Jurkat, Clone E6-1 (cell line): ENCODE measurements at places on chromosomes 13 and 19.
A peak's percentile ranks its signal among the peaks of the same experiment; 100 is the strongest.

DNA sequence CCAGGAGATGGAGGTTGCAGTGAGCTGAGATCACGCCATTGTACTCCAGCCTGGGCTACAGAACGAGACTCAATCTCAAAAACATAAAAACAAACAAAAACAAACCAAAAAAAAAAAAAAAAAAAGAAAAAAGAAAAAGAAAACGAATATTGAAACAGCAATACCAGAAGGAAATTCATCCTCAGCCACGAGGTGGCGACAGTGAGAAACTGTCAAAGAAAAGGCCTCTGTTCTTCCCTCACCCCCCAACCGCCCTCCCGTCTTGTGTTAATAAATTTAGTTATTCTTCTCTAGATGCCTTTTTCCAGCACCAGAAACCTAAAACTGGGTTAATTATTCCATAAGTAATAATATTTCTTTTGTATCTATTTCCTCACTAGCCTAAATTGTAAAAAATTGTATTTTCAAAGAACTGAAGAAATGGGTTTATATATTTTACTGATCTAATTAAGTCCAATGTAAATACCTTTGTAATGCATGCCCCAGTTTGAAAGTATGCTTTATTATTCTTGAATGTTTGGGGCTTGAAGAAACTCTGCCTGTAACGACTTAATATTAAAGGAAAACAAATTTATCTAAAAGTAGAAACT, 38.6 kb downstream of the LIG4 start:
- DNase-seq: peak; percentile 44

DNA sequence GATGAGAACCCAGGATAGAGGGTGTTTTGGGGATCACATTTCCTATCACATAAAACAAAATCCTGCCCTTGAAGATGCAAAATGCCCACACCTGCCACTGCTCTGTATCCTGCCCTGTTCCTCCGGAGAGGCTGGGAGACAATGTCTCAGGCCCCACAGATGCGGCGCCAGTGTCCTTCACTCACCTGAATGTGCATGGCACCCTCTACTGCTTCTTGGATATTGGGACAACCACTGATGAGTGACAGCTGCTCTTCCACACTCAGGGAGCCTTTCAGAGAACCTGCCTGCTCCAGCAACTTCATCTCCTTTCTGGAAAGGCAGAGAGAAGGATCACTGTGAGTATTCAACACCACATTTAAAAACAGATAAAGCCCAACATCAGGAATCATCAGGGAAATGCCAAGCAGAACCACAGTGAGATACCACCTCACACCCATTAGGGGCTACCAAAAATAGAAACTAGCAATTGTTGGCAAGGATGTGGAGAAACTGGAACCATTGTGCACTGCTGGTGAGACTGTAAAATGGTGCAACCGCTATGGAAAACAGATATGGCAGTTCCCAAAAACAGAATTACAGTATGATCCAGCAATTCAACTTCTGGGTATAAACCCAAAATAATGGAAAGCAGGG, 36.4 kb downstream of the CRYL1 start:
- no peak for DNase-seq

DNA sequence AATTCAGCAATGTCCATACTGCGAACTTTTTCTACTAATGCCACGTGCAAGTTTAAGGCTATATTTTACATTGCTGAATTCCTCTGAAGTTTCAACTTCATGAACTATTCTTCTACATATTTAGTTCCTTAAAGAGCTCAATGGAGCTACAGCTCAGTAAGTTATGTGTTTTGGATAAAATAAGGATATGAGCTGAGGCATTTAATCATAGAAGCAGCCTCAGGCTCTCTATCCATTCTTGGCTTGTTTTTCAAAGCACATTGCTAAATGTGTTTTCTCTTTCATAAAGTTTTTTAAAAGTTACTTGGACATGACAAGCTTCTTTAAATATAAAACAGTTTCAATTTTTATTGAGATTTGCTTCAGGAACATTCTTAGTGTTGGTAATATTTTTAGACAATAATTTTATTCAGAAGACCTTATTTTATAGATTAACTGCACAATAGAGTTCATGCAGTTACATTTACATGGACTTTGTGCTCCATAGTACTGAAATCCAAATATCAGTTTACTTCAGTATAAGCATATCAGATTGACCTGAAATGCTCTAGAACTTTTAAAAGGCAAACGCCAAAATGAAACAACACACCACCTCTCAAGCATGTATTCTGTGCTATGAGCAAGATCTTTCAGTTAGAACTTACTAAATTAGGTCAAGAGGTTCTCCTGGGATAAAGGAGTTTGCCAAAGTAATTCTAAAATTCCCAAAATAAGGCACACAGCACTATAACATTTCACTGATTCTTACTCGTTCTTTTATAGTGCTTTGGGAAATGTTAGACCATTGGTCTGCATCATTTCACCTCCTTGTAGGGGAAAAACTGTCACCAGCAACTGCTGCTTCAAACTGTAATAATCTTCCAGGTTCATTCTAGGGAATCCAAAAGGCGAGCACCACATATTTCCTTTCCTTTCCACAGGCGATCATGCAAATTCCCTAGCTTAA, 275.5 kb downstream of the ENOX1 start:
- DNase-seq: no peak

- no peak for DNase-seq
Measured at GRCh38 chr13:111341886-111342285, 21.4 kb downstream of the TEX29 start.

DNA sequence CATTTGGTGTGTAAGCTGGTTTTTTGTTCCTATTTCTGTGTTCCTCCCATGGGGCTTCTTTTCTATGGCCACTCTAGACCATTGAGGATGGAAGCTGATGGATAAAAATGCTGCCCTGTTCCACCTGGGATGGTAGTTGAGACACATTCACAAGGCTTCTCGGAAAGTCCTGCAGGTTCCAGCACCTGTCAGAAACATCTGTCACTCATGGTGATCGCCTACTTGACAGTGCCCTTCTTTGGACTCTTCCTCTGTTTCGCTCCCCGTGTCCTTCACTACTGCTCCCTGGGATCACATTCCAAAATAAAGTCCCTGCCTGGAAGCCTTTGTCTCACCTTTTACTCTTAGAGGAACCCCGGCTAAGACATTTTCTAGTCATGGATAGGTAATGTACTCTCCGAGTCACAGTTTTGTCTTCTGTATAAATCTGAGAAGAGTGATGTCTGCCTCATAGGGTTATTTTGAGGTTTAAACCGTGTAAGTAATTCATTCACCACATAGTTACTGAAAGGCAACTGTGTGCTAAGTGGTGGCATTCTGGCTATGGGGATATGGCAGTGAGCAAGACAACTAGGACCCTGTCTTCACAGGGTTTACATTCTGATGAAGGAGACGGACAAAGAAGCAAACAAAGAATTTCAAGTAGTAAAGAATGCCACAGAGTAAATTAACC, 21.0 kb downstream of the UBAC2 start:
- DNase-seq: no peak

DNA sequence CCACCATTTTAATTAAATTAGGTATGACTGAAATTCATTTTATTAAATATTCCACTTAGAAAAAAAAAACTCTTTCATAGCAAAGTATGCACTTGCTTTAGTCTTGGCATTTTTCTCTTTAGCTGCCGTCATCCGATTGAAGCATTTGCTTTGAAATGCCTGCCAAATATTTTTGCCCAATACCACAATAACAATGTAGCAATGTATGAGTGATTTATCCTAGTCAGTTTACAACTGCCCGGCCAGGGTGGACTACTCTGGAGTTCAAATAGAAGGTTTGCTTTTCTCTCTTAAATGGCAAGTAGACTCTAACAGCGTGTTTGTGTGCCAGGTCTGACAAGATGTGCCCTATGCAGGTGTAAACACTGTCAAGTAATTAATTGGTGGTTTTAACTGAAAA, 675.3 kb upstream of the SGCG start:
- no peak for DNase-seq
